Fibroblast of skin of left quadriceps (primary cell): ENCODE measurements at places on chromosomes 5 and 9.
A peak's percentile ranks its signal among the peaks of the same experiment; 100 is the strongest.

GRCh38 chr5:169971780-169972179 is 8.5 kb downstream of the INSYN2B start:
- DNase-seq: no peak

- no peak for DNase-seq
Observed at GRCh38 chr9:134590240-134591081, 51.1 kb upstream of the COL5A1 start.

DNA sequence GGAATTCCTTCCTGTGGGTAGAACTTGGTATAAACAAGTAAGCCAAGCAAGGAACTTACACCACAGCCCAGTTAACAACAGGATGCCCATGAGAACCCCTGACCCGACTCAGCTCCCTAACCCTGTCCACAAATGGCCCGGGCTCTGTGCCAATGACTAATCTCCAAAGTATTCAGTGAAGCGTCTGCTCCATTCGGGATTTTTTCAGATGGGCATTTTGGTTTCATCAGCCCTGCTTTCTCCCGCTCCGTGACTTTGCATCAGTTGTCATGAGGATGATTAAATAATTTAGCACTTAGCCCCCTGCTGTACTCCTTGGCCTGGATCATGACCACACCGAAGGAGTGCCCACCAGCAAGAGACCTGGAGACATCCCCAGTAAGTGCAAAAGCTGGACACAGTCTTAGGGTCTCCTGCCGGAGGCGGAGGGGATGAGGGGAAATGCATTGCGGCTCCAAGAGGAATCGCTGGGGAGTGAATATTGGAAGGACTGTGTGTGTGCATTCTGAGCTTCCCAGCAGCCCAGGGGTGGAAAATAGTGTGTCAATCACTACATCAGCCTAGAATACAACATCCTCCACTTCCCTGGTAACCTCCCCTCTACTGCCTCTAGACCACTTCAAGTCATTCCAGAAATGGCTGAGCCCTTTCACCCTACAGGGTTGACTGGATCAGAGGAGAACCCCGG is 41.4 kb upstream of the DNAH5 start:
- DNase-seq: peak; percentile 70

DNA sequence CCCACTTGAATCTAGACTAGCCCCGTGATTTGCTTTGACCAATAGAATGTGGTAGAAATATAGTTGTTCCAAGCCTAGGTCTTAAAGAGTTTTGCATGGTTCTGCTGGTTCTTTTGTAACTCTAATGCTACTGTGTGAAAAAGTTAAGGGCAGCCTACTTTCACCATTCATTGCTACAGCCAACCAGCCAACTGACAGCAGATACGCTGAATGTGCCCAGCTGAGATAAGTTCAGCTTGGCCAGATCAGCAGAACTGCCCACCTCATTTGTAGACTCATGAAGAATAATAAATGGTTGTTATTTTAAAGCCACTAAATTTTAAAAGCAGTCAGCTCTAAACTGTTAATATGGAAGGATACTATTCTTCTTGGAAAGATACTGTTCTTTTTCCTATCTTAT is 23.9 kb downstream of the NR3C1 start:
- DNase-seq: no peak

DNA sequence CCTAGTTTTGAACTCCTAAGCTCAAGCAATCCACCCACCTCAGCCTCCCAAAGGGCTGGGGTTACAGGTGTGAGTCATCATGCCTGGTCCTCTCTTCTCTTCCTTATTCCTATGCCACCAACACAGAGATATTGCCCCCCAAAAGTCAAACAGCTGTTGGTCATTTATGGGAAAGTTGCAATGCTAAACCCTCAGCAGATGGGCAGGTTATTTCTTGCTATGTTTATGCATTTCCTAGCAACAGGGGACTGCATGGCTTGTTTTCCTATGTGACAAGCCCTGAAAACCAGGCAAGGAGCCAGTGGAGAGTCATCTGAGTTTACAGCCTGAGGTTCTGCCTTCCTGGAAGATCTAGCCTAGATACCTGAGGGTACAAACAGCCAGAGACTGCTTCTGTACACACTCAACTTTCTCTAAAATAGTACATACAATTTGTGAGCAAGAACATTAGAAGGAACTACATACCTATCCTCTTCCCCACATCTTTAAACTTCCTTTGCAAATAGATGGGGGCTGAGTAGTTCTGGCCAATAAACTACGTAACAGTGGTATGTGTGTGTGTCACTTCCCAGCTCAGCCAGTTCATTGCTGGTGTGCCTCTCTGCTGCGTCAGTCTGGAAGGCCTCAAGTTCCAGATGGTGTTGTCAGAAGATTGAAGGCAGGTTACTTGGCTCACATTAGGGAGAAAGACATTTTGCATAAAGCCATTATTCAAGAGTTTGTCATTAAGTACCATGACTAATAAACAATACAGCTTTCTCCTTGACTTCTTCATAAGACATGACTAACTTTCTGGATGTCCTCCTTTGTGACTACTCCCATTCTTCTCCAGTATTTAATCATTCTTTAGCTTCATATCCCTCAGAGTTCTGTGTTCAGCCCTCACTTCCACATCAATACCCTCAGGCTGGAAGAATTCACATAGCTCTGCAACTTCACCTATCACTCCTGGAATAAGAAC is 65.3 kb downstream of the CSNK1A1 start:
- peak; percentile 99 for DNase-seq

- no peak for DNase-seq
Observed at GRCh38 chr5:136910625-136911024, 545.3 kb upstream of the TRPC7 start.

- no peak for DNase-seq
Observed at GRCh38 chr9:120655005-120655622, 59.2 kb downstream of the MEGF9 start.

DNA sequence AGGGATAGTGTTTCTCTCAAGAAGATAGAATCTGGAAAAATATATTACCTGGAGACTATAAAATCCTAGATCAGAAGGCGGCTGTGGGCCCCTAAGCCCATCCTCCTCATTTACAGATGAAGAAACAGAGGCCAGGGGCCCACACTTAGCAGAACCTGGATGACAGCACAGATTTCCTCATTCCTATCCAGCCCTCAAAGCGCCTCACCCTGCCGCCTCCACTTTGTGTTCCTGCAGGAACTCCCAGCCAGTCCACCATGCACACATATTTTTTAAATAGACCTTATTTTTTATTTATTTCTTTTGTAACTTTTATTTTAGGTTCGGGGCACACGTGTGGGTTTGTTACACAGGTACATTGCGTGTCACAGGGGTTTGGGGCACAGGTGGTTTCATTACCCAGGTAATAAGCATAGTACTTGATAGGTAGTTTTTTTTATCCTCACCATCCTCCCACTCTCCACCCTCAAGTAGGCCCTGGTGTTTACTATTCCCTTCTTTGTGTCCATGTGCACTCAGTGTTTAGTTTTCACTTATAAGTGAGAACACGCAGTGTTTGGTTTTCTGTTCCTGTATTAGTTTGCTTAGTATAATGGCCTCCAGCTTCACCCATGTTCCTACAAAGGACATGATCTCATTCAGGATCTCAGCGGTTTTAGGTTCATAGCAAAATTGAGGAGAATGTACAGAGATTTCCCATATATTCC is 85.5 kb upstream of the MAP1B start:
- no peak for DNase-seq

DNA sequence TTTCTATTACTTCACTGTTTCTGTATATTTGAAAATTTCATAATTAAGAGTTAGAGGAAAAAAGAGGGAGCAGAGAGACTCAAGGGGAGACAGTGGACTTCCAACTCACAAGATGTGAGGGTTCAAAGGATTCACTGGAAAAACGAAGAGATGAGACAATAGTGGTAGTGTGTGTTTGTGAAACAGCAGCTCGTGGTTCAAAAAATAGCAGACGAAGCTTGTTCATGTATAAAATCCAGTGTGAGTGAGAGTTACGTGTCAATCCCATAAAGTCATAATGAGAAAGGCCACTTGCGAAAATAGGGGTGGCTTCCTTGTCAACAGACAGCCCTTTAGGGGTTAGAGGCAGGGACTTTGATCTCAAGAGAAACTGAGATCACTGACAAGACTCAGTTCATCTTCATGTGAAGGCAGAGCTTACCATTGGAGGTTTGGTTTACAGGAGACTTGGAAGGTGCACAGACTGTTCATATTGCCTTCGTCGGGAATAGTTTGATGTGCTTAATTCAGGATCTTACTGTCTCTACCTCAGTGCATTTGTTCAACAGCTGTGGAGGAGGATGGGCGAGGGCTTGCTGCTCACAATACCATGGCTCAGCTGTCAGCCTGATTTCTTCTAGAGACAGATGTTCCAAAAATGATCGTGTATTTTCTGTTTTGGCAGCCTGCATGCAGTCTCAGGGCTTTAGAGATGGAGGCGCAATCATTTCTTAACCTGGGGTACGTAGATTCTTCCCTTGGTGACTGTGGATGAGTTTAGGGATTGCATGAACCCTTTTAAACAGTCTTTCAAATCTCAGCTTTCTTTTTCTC is 105.7 kb upstream of the KLF9 start:
- DNase-seq: no peak

- no peak for DNase-seq
Observed at GRCh38 chr5:96742538-96742937, 65.2 kb downstream of the ERAP1 start.

GRCh38 chr9:3277200-3277599 is 248.6 kb downstream of the RFX3 start:
- DNase-seq: no peak

DNA sequence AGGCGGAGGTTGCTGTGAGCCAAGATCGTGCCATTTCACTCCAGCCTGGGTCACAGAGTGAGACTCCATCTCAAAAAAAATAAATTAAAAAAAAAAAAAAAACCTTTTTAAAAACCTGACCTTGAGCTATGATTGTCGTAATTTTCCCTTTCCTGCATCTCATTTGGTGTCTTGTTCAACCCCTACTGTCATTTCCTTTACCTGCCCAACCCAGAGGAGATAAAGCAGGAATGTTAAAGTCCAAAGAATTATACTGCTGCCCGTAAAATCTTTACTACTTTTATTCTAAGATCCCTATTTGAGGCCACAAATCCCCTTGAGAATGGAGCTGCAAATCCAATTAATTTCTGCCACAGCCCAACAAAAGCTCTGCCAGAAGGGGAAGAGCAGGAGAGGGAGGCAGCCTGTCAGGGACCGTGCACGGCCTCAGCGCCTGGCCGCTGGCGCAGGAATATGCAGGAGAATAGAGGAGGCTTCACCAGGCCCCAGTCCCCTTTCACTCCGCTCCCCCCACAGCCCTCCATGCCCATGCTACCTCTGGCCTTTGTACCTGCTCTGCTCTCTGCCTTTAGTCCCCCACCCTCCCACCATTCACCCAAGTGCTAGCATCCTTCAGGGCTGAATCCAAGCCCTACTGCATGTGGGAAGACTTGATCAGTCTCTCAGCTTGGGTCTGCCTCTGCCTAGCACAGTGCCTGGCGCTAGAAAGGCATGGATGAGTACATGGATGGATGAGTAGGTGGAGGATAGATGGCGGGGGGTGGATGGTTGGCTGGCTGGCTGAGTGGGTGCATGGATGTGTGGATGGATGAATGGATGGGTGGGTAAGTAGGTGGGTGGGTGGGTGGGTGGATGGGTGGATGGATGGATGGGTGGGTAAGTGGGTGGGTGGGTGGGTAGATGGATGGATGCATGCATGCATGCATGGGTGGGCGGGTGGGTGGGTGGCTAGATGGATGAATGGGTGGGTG is 99.8 kb upstream of the SARDH start:
- no peak for DNase-seq

DNA sequence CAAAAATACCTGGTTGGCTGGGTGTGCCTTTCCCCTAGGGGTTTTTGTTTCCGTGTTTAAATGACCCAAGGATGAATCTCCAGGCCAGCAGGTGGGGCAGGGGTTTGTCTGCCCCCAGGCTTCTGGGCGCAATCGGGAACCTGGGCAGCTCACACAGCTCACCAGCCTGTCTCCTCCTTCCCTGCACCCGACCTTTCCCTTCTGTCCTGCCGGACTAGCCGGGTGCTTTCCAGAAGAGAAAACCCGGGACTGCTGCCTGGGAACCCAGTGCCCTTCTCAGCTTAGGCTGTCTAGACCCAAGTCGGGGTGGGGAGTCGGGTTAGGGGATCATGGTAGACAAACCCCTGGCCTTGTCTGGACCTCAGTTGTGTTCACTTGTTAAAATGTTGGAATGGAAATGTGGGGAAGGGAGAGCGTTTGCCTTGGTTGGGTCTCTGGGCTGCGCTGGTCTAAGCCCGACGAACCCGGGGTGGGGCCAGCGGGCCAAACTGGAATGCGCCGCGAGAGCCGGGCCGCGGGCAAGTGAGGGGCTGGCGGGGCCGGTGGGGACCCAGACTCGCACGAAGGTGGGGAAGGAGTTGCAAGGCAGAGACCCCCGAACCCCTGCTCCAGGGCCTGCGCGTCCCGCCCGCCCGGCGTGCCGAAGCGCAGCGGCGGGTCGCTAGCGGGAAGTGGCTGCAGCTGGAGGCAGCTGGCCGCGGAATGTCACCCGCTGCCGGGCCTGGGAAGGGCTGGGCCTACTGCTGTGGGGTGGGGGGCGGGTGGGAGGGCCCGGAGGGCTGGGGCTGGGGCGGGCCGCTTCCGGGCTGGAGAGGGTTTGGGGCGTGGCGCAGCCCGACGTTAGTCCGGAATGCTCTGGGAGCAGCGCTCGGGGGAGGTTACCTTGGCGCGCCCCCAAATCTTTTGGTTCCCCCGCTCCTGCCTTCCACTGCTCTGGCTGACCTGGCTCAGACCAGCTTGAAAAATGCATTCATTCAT is 84.6 kb downstream of the DAB2IP start:
- no peak for DNase-seq

- peak; percentile 53 for DNase-seq
Observed at GRCh38 chr5:43631182-43631910, 28.4 kb downstream of the NNT start.
